ENCODE measurements at places on chromosomes 12 and 14. TPM values are rescaled to one million over a fixed set of nuclear protein-coding genes. Genes with fewer than 3 reads are reported as not detected.
A peak's percentile ranks its signal among the peaks of the same experiment; 100 is the strongest.

- no peak for ATAC-seq
- H3K27me3 ChIP-seq = no peaks in the 10 kb centered on the region
- no peak overlapping the region for H3K27ac ChIP-seq
- H3K36me3 ChIP-seq = no peaks in the 10 kb centered on the region
- H3K4me1 ChIP-seq = no peaks in the 10 kb centered on the region
Observed at GRCh38 chr14:22540811-22541360, 48.1 kb downstream of the DAD1 start.

DNA sequence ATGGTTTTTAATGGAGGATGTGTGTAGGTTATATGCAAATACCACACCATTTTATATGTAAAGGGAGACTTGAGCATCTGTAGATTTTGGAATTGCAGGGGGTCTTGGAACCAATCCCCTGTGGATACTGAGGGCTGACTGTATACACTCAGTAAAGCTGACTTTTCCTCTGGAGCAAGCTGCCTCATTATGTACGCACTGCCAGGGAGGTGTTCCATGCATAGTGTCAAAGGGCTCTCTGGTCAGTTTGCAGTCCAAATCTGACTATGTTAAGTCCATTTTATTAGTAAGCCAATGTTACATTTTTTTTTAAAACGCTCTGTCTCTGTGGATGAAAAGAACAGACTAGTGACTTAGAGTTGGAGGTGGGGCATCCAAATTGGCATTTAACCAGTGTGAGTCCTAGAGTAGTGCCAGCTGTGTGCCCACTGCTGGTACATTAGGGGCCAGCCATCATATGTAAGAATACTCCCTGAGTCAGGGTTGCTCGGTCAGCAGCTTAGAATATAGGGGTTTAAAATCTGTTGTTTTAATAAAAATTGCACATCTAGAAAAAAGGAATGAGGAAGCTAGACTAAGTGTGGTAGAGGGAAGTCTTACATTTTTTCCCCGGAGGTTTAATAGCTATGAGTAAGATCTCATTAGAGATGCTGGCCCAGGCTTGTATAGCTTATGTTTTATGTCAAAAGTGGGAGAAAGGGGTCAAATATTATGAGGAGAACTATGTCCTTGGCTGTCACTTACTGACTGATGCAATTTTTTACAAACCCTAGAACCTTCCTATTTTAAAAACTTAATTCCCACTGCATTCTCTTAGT, 87.0 kb downstream of the TESC start:
- H3K36me3 ChIP-seq = peaks cover 77% of the 10 kb centered on the region
- no peaks in the 10 kb centered on the region for H3K27me3 ChIP-seq
- no peaks in the 10 kb centered on the region for H3K4me1 ChIP-seq
- ATAC-seq = no peak
- no peak overlapping the region for H3K27ac ChIP-seq

DNA sequence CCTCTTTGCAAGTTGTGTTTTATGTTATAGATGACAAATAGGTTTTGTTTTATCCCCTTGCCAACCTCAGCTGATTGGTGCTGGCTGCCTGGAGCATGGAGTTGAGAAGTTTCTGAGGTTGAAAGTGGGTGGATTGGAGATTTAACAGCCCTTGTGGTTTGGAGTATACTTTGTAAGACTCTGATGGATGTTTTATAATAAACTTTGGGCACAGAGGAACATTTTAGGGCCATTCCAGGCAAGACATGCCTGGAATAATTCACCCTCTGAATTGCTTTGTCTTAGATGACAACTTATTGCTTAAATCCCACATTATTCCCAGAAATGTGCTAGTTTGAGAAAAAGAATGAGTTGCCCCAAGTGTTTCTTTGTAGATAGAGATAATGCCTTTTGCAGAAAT, 158.9 kb downstream of the SLC5A8 start:
- H3K27me3 ChIP-seq = no peaks in the 10 kb centered on the region
- no peaks in the 10 kb centered on the region for H3K36me3 ChIP-seq
- ATAC-seq = no peak

DNA sequence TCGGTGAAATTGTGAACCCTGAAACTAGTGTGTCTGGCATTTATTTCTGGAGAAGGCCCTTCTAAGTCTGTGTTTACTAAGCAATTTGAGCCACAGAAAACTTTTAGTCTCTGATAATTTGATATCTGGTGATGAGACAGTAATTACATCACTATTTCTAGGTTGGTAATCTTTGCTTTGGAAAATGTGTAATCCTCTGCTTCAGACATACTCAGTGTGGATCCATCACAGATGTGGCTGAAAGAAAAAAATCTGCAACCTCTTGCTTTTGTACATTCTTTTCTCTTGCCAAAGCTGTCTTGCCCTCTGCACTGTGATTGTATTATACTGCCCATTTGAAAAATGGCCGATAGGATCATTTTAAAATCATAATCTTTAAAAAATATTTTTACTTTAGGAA, 78.1 kb downstream of the PELI2 start:
- no peaks in the 10 kb centered on the region for H3K36me3 ChIP-seq
- no peaks in the 10 kb centered on the region for H3K27me3 ChIP-seq
- H3K4me1 ChIP-seq = peaks cover 6% of the 10 kb centered on the region
- H3K4me3 ChIP-seq = no peak overlapping the region
- H3K27ac ChIP-seq = peak overlapping the region; percentile 14
- peak; percentile 44 for ATAC-seq

- no peak for ATAC-seq
- H3K36me3 ChIP-seq = no peaks in the 10 kb centered on the region
Observed at GRCh38 chr14:80522411-80522810, 311.1 kb upstream of the DIO2 start.

DNA sequence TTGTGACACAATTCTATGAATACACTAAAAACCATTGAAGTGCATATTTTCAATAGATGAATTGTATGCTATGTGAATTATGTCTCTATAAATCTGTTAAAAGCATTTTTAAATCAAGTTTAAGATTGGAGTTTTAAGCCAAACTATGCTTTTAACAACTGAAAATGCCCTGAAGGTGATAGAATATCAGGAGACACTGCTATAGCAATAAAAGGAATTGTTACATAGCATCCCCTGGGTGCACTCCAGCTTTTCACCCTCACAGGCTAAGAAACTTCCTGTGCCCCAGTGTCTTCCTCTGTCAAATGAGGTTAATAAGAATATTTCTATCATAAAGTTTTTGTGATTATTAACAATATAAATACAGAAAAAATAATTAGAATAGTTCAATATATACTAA, 472.7 kb upstream of the TMPO start:
- H3K4me1 ChIP-seq = no peaks in the 10 kb centered on the region
- H3K4me3 ChIP-seq = no peak overlapping the region
- H3K27ac ChIP-seq = no peak overlapping the region
- no peaks in the 10 kb centered on the region for H3K27me3 ChIP-seq
- no peaks in the 10 kb centered on the region for H3K36me3 ChIP-seq

DNA sequence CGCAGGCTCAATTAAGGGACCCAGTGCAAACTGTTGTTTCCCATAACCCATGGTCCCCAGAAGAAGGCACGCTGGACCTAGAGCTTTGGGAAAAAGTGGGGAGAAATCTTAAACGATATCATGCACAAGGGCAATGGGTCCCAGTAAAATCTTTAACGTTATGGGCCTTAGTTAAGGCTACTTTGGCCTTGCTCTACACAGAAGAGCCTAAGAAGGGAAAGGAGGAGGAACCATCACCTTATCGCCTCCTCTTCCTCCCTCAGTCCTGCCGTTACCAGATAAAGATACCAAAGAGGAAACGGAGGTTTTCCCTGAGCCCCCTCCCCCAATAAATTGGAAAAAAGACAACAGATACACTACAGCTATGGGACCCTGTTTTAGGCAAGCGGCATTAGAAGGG, 116.9 kb downstream of the PPHLN1 start:
- no peaks in the 10 kb centered on the region for H3K27me3 ChIP-seq
- H3K4me3 ChIP-seq = no peak overlapping the region
- ATAC-seq = no peak
- no peak overlapping the region for H3K27ac ChIP-seq
- H3K36me3 ChIP-seq = peaks cover 58% of the 10 kb centered on the region

DNA sequence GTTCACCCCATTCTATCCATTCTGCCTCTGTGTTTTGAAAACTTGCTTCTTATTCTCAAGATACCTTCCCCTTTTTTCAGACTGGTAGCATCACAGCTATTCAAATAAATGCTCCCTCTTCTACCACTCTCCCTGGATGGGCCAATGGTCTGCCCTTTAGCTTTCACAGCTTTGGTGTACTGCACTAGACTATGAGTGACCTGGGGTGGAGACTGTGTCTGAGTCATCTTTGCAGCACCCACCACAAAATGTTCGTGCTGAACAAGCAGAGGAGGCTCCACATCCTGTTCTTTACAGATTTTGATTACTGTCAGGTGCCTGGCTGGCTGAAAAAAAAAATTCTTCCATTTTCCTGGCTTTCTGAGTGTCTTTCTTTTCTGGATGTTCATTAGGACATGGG, 1104.1 kb upstream of the TMEM132C start:
- no peaks in the 10 kb centered on the region for H3K27me3 ChIP-seq
- no peaks in the 10 kb centered on the region for H3K4me1 ChIP-seq
- H3K4me3 ChIP-seq = no peak overlapping the region
- H3K27ac ChIP-seq = no peak overlapping the region
- no peaks in the 10 kb centered on the region for H3K36me3 ChIP-seq

GRCh38 chr14:63972323-63972932, 119.6 kb downstream of the SYNE2 start:
- ATAC-seq = no peak
- no peak overlapping the region for H3K4me3 ChIP-seq
- peaks cover 31% of the 10 kb centered on the region for H3K36me3 ChIP-seq
- peak overlapping the region; percentile 60 for H3K27ac ChIP-seq

DNA sequence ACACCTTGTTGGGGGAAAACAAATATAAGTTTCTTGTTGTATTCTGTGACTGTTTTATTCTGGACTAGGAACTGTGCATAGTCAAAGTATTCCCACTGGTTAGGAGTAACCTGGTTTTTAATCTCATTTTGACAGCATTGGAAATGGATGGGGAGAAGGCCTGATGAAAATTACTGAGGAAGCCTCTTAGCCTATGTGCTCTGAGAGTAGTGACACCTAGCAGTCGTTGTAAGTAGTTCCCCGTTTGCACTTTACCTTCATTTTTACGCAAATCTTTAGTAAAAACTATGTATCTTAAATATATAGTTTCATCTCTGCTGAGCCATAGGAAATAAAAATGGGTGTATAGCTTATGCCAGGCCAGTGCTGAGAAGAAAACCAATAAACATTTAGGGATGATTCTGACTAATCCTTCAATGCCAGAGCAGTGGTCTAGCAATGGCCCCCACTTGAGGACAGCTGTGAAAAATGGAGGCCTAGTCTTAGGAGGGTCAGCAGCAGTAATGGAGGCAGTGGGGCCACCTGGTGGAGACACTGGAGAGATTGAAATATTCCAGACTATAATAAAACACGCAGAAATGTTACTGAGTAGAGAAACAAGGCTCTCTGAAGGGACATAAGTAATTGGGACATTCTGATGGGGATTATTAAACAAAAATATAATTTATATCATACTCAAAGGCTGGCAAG, 133.2 kb upstream of the NOVA1 start:
- no peak for ATAC-seq
- H3K36me3 ChIP-seq = no peaks in the 10 kb centered on the region
- no peaks in the 10 kb centered on the region for H3K27me3 ChIP-seq
- H3K27ac ChIP-seq = no peak overlapping the region

DNA sequence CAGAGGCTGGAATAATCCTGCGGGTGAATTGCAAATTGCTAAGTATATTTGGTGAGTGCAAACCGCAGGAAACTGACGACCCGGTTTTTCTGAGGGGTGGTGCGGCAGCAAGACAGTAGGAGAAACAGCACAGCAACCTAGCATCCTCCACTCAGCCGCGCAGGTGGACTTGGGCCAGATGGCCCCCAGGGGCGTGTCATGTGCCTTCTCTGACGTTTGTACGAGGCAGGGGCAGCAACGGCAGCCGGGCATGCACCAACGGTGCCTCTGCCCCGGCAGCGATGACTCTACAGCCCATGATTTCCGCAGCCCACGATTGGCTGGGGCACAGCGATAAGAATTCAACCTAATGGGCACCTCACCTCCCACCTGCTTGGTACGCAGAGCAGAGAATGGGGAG, 11.1 kb upstream of the CLEC2A start:
- H3K4me1 ChIP-seq = no peaks in the 10 kb centered on the region
- H3K4me3 ChIP-seq = no peak overlapping the region
- H3K36me3 ChIP-seq = no peaks in the 10 kb centered on the region
- ATAC-seq = no peak

GRCh38 chr14:106657460-106657859, 1131.1 kb downstream of the TMEM121 start:
- H3K36me3 ChIP-seq = no peaks in the 10 kb centered on the region
- no peak overlapping the region for H3K4me3 ChIP-seq
- ATAC-seq = no peak
- H3K27me3 ChIP-seq = peaks cover 24% of the 10 kb centered on the region
- no peak overlapping the region for H3K27ac ChIP-seq

DNA sequence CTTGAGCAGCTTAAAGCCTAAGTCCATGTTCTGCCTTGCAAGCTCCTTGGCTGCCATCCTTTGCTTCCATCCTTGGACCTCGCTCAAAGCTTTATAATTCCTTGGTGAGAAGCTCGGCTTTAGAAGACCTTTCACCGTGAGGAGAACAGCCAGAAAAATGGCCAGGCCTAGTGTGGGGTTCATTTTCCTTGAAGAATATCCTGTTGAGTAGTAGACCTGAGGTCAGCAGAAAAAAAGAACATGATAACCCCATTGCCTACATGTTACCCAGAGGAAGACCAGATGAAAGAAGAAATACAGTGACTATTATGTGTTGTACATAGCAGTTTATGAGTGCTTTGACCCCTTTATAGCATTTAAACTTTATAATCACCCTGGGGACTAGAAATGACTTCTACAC, 11.1 kb downstream of the SERPINA12 start:
- no peaks in the 10 kb centered on the region for H3K4me1 ChIP-seq
- ATAC-seq = no peak
- no peak overlapping the region for H3K4me3 ChIP-seq
- peaks cover 31% of the 10 kb centered on the region for H3K27me3 ChIP-seq
- no peaks in the 10 kb centered on the region for H3K36me3 ChIP-seq

DNA sequence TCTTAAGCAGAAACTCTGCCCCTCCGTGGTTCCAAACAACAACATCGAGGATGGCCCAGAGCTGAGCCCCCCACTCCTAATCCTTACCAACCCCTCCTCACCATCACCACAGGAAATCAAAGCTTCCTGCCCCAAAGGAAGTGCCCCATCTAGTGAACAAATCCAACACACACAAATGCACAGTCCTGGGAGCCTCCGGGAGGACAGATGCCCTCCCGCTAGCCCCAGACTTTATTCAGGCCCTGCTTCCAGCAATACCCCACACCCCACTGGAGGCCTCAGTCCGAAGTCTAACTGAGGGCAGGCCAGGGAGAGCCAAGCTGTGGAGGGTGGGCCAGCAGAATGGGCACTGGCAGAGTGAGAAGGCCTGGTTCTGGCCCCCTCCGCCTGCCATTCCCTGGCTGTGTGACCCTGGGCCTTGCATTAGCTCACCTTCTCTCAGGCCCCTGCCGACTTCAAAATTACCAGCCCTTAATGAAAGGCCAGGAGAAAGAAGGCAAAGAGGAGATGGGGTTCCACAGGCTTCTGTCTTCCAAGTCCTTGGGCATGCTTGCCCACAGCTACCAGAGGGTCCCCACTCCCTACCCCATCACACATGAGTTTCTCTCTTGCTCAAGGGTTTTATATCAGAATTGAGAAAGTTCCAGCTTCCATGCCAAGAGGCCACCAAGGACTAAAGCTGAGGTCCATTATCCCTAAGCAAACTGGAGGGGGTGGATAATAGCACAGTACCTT, 2.3 kb downstream of the HDAC7 start:
- ATAC-seq = no peak
- H3K4me3 ChIP-seq = peak overlapping the region; percentile 81
- H3K27ac ChIP-seq = peak overlapping the region; percentile 99
- H3K4me1 ChIP-seq = peaks cover 69% of the 10 kb centered on the region

Gene NRL
- total RNA-seq = not detected

Gene PLEKHD1
- total RNA-seq = not detected

Gene HSPB8
- 427 TPM for total RNA-seq

Gene MUCL1
- not detected for total RNA-seq

All from gastroesophageal sphincter (tissue), 4 donors.